ENCODE measurements at places on chromosomes 7 and 10.
A peak's percentile ranks its signal among the peaks of the same experiment; 100 is the strongest.

DNA sequence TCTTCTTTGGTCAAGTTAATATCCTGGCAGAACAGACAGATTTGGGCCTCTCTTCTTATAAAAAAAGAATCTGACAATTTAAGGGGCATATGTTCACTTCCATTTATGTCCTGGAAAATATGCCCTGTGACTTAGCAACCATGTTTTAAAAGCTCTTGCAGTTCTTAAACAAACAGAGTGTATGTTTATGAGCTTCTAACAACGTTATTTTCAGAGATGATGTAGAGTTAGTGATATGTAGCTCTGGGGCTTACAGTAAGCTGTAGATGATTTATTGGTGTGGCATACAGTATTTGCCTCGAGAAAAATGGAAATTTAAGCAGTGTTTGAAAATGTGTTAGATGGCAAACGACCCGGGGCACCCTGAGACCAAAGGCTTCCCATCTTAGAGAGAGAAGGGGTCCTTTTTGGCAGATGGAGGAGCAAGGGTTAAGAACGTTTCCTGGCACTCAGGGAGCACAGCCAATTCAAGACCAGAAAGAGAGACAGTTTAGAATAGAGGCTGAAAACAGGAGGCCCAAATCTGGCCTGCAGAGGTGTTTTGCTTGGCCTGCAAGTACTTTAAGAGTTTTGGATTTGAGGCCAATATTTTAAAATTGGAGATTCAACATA, 397.5 kb downstream of the KCNMA1 start:
- DNase-seq: peak; percentile 69

DNA sequence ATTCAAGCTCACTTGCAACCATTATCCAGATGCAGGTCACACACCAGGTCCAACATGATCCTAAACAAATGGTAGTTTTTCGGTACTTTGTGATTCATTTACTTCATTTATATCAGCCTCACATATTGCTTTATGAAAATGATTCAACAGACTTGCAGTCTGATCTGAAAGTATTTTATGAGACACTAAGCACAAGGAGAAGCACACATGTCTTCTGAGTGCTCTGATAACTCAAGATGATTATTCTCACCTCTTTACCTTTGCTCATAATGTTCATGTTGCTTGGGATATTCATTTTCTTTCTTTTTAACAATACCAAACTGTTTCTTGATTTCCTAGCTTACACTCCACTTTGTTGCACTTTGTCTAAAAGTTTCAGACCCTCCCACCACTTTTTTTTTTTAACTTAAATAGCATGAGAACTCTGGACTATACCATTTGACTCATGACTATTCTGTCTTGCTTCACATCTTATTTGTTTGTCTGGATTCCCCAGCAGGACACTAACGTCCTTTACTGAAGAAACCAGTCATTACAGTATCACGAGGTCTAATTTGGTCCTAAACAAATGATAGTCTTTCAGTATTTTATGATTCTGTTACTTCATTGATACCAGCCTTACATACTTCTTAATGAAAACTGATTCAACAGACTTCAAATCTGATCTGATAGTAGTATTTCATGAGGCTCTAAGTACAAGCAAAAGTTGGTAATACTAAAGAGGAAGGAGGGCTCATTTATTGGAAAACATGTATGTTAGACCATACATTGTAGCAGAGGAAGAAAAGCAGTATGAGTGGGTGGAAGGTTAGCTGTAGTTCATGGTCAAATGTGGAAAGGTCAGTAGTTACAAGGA, 171.8 kb upstream of the AHR start:
- DNase-seq: no peak

GRCh38 chr7:134313543-134313942, 3.2 kb downstream of the SLC35B4 start:
- DNase-seq: no peak

- no peak for DNase-seq
Observed at GRCh38 chr10:10133281-10133680, 884.4 kb upstream of the CELF2 start.

DNA sequence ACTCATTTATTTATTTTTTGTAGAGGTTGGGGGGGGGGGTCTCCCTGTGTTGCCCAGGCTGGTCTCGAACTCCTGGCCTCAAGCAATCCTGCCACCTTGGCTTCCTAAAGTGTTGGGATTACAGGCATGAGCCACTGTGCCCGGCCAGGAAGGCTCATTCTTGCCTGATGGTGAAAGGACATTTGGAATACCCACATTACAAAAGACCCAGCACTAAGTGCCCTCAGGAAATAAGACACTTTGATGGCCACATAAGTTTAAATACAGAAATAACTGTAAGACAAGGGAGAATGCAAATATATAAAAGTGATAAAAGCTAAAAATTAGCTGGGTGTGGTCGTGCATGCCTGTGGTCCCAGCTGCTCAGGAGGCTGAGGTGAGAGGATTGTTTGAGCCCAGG, 8.0 kb upstream of the SERPINE1 start:
- DNase-seq: no peak

DNA sequence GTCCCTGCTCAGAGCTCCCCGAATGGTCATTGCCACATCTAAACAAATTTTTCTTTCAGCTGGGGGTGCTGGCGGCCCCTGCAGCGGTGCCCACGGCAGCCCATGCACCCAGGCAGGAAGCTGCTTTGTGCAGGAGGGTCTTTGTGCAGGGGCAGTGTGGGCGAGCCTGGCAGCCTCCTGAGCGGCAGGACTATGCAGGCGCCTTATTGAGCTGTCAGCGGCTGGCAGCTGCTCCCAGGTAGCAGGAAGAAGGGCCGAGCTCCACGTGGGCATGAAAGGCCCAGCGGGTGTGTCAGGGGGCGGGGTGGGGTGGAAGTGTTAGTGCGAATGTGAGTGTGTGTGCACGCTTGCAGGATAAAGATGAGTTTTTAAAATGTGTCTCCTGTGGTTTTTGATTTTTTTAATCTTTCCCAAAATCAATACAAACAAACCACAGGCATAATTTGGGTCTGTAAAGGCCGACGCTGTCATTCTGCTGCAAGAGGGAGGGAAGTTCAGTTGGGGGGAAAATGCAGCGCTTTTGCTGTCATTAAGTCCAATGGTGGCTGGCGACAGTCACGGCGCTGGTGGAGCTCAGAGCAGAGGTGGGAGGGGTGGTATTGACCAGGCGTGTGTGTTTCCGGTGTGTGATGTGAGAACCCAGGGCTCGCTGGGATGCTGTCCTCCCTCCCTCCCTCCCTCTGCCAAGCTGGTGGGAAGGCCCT, 83.9 kb downstream of the LHPP start:
- DNase-seq: peak; percentile 89

- DNase-seq: no peak
Observed at GRCh38 chr7:116525298-116525912, 569 bp downstream of the CAV1 start.
